Renal cortex interstitium (tissue), 15 donors: ENCODE measurements at places on chromosomes 7 and 10. TPM values are rescaled to one million over a fixed set of nuclear protein-coding genes. Genes with fewer than 3 reads are reported as not detected.

TMEM72 gene
- 82.3 TPM for polyA plus RNA-seq

TWIST1 gene
- 7.9 TPM for polyA plus RNA-seq

GRCh38 chr7:105022458-105022857 is 8.5 kb downstream of the KMT2E start:
- no peak for DNase-seq

GRCh38 chr10:104246976-104247375 is 7.7 kb upstream of the GSTO1 start:
- no peak for DNase-seq

DNA sequence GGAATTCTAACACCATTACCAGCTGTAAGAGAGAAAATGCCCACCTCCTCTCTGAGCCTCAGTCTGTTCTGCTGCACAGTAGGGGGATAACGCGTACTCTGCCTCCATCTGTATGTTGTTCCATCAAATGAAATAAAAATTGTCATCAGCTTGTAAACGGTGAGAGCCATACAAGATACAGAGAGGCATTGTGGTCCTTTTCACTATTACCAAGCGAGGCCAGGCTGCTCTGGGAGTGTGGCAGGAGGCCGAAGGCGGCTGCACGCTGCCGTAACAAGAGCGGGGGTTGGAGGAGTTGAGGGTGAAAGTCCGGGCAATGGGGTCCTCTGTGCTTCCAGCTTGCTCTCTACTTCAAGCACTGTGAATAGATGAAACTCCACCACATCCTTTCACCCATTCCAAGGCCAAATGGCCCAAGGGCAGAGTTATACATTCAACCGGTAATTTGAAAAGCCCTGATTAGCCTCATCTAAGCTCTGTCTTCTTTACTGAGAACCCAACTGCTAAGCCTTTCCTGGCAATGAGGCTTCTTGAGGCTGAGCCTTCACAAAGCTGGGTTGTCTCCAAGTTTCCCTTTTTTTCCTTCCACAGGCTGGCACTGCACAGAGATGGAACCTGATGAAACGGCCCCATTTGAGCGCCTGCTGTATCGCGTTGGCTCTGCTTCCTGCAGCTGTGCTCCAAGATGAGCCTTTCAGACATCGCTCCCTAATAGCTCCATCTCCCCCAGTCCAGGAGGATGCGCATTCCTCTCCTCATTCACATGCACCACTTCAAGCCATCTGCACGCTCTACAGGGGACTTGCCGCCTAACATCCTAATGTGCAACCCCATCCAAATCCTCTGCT is 47.2 kb downstream of the PYROXD2 start:
- no peak for DNase-seq

GRCh38 chr7:51620706-51621105 is 304.1 kb upstream of the COBL start:
- DNase-seq = no peak

- DNase-seq = no peak
Observed at GRCh38 chr10:36157486-36157885, 515.4 kb upstream of the FZD8 start.
